Psoas muscle (tissue), 8 donors: ENCODE measurements at places on chromosomes 2 and 18. TPM values are rescaled to one million over a fixed set of nuclear protein-coding genes. Genes with fewer than 3 reads are reported as not detected.

GRCh38 chr2:66433945-66434678, 813 bp upstream of the MEIS1 start:
- H3K27ac ChIP-seq, result peak overlapping the region; percentile 92
- no peaks in the 10 kb centered on the region for H3K27me3 ChIP-seq
- H3K4me3 ChIP-seq, result peak overlapping the region; percentile 70
- H3K4me1 ChIP-seq, result no peaks in the 10 kb centered on the region

The COL4A4 gene
- total RNA-seq, result 12.3 TPM

GRCh38 chr2:23776021-23776420, 150.9 kb downstream of the ATAD2B start:
- no peaks in the 10 kb centered on the region for H3K27me3 ChIP-seq
- no peak overlapping the region for H3K4me3 ChIP-seq
- H3K4me1 ChIP-seq, result no peaks in the 10 kb centered on the region
- H3K27ac ChIP-seq, result no peak overlapping the region
- H3K36me3 ChIP-seq, result peaks cover 6% of the 10 kb centered on the region

DNA sequence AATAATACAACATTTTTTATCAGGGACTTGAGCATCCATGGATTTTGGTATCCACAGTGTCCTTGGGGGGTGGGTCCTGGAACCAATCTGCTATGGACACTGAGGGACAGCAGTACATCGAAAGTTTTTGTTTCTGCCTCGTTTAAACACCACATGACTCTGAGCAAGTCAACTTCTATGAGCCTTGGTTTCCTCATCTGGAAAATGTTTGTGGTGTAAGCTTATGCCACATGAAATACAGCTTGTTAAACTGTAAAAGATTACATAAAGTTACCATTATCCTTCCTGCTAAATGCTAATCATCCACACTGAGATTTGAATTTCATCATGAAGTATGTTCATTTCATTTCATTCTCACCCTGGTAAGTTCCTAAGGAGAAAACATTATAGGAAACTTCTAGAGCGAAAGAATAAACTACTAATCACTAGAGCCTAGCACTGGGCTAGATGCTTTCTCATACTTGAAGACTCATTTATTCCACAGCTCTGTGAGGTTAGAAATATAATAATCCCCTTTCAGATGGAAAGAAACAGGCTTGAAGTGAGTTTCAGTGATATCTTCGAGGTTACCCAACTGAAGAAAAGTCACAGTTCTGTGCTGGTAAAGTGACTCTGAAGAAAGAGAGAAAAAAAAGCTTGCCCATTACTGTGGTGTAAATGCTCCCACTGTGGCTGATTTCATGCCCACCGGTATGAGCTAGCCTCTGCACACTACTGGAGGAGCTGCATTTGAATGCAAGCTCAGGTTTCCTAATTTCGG, 29.2 kb downstream of the MCFD2 start:
- H3K27me3 ChIP-seq, result no peaks in the 10 kb centered on the region
- H3K27ac ChIP-seq, result no peak overlapping the region

GRCh38 chr2:100546469-100546868, 16.3 kb upstream of the PDCL3 start:
- no peaks in the 10 kb centered on the region for H3K27me3 ChIP-seq
- no peak for DNase-seq
- no peaks in the 10 kb centered on the region for H3K36me3 ChIP-seq
- no peak overlapping the region for H3K4me3 ChIP-seq

The EPB41L3 gene
- total RNA-seq, result 23.6 TPM

DNA sequence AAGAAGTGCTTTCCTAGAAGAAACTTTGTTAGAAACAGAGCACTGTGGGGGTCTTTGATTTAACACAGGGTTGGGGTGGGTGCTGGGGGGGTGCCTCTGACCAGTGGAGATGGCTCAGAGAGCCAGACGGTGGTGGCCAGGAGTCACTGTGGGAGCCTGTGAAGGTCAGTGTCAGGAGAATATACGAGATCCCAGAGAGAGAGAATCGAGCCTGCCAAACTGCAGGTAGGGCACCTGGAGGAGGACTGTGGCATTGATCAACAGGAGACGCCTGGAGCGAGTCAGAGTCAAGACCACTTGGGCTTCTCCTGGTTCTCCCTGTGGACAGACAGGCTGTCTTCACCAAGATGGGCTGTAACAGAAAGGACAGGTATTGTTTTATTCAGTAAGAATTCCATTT, 136.5 kb upstream of the TWIST2 start:
- no peaks in the 10 kb centered on the region for H3K36me3 ChIP-seq
- no peak overlapping the region for H3K27ac ChIP-seq
- H3K27me3 ChIP-seq, result peaks cover 20% of the 10 kb centered on the region
- no peak for DNase-seq
- H3K4me3 ChIP-seq, result no peak overlapping the region

- no peaks in the 10 kb centered on the region for H3K36me3 ChIP-seq
- no peak within 1 kb of the TSS for H3K27ac ChIP-seq
- peaks cover 4% of the 10 kb centered on the region for H3K4me1 ChIP-seq
- H3K4me3 ChIP-seq, result peak within 1 kb of the TSS; percentile 49
- H3K27me3 ChIP-seq, result no peaks in the 10 kb centered on the region
Measured at GRCh38 chr2:95025406-95026319, at the start of gene MAL. Gene MAL, plus strand, starts transcription at chr2:95025708. Its CDS starts 85 bp downstream, at chr2:95025793.

GRCh38 chr18:10518595-10519255, 7.1 kb upstream of the NAPG start:
- H3K27ac ChIP-seq, result no peak overlapping the region
- H3K4me3 ChIP-seq, result no peak overlapping the region
- DNase-seq, result peak; percentile 28
- no peaks in the 10 kb centered on the region for H3K4me1 ChIP-seq
- H3K27me3 ChIP-seq, result no peaks in the 10 kb centered on the region

DNA sequence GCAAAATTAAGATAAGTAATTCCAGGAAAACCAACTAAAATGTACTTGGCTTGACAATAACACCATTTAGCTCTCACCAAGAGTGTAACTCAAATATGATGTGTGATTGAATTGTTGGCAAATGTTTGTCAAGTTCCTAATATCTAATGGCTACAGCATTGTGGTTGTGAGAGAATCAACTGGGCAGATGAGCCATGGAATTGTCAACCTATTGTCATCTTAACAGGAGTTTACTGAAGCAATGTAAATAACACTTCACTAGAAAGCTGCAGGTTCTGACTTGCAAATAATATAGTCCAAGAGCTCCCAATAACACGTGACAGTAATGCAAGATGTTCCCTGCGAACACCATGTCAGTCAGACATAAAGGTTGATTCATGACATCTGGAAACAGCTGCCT, 495.2 kb upstream of the MEIS1 start:
- no peaks in the 10 kb centered on the region for H3K36me3 ChIP-seq
- no peak for DNase-seq
- H3K4me3 ChIP-seq, result no peak overlapping the region
- no peak overlapping the region for H3K27ac ChIP-seq
- no peaks in the 10 kb centered on the region for H3K4me1 ChIP-seq

- no peaks in the 10 kb centered on the region for H3K36me3 ChIP-seq
- no peak for DNase-seq
Measured at GRCh38 chr2:131035112-131035825, 58.0 kb downstream of the FAM168B start.

The AP1S3 gene
- 0.69 TPM for total RNA-seq

DNA sequence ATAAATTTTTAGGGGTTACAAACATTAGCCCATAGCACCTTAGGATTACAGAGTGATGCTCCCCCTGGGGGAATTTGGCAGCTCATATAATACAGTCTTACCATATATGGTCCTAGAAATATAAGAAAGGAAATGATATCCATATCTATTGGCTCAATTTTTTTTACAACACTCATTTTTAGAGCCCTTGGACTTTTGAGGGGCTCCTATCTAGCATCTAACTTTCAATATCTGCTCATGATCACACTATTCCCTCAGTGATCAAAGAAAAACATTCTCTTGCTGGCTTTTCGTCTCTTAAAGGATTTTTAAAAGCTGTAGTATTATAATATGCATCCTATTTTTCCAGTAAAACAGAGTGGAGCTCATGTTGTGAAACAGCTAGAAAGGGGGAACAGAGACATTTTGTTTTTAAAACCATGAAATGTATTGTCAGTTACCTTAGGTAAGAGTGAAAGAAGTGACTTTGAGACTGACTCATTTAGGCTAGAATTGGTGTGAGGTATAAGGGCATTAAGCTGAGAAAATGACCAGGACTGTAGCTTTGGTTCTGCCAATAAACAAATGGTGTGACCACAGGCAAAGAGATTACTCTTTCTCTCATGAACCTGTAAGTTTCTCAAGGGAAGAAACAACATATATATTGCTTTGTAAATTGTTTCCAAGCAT, 65.8 kb downstream of the ALPK2 start:
- H3K4me3 ChIP-seq, result no peak overlapping the region
- peaks cover 45% of the 10 kb centered on the region for H3K4me1 ChIP-seq
- DNase-seq, result no peak
- no peaks in the 10 kb centered on the region for H3K27me3 ChIP-seq

The ASXL3 gene
- total RNA-seq, result 0.41 TPM

DNA sequence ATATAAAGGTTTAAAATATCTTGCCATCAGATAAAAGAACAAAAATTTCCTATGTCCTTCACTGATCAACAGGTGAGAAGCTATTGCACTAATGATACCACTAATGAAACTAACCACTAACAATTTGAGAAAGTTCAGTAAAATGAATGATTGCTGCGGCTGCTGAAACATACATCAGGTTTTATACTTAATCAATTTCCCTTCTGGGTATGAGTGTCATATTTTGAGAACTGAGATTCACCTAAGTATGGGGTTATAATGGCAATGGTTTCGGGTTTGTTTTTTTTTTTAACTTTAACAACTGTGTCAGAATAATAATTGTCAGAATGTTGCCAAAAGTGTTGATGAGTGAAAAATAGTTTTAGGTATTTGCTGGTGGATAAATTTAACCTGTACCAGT, 151.3 kb upstream of the SLC39A10 start:
- no peaks in the 10 kb centered on the region for H3K4me1 ChIP-seq
- no peak overlapping the region for H3K27ac ChIP-seq
- H3K36me3 ChIP-seq, result no peaks in the 10 kb centered on the region
- no peak overlapping the region for H3K4me3 ChIP-seq
- DNase-seq, result no peak
